ENCODE measurements at places on chromosomes 5 and 9.

DNA sequence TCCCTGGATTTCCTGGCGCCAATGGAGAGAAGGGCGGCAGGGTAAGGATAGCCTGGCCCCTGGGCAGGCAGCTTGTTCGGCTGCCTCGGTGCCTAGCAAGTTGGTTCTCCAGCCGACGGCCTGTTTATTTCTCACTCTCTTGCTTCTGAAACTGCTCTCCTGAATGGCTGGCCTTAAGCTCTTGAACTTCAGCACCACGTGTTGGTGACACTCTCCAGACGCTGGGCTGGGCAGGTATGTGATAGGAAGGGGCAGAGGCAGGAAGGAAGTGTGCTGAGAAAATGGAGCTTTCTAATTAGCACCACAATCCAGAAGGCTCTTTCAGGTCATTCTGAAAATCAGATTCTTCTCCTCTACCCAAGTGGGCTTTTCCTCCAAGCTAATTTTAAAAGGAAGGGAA, 91.4 kb upstream of the FCN2 start:
- no peak for DNase-seq

- peak; percentile 5 for DNase-seq
These were observed 65.2 kb downstream of the NSD1 start for GRCh38 chr5:177198738-177199137.

- DNase-seq = no peak
These were observed 326.6 kb downstream of the ARL15 start for GRCh38 chr5:53983568-53984460.

DNA sequence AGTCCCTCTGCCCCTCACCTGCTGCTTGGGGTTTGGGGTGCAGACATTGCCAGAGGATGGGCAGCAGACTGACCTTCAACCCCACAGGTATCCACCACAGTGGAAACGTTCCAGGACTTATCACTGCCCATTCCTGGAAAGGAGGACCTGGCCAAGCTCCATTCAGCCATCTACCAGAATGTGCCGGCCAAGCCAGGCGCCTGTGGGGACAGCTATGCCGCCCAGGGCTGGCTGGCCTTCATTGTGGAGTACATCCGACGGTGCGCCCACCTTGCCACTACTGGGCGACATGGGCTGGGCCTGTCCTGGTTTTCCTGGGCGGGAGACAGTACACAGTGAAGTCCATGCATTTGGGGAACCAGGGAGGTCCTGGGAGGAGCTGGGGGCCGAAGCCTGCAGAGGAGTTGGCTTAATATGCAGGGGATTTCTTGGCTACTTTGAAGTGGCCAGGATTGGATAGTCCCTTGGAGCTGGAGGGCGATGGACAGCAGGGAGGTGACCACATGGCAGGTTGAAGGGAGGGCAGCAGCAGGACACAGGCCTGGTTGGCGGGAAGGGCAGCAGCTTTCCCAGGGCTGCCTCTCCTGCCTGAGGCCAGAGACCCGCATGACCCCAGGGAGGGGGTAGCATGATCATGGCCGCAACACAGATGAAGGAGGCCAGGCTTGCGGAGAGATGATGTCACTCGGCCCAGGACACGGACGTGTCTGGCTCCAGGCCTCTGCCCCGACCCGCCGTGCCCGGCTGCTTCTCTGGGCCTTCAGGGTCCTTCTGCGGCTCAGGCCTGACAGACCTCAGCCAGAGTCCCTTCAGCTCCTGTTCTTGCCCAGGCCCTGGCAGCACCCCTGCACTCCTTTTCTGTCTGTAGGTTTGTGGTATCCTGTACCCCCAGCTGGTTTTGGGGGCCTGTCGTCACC, 34.6 kb downstream of the USP20 start:
- DNase-seq = no peak

- DNase-seq = no peak
These were observed 168.6 kb downstream of the PRELID2 start for GRCh38 chr5:145666591-145666990.

DNA sequence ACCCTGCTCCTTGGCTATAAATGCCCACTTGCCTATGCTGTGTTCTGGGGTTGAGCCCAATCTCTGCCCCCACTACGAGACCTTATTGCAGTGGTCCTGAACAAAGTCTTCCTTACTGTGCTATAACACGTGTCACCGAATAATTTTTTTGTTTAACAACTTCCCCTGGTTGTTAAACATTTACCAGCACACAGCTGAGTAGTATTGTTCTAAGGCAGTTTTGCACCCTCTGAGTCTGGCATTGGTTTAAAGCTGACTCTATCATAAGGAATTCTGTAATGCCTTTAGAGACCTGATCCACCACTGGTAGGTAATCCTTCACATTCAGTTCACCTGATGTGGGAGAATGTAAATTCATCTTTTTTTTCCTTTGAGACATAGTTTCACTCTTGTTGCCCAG, 25.6 kb upstream of the ANKRD31 start:
- no peak for DNase-seq

GRCh38 chr9:13786131-13786530, 506.6 kb upstream of the MPDZ start:
- no peak for DNase-seq

GRCh38 chr5:33901156-33901555, 9.4 kb upstream of the ADAMTS12 start:
- no peak for DNase-seq

DNA sequence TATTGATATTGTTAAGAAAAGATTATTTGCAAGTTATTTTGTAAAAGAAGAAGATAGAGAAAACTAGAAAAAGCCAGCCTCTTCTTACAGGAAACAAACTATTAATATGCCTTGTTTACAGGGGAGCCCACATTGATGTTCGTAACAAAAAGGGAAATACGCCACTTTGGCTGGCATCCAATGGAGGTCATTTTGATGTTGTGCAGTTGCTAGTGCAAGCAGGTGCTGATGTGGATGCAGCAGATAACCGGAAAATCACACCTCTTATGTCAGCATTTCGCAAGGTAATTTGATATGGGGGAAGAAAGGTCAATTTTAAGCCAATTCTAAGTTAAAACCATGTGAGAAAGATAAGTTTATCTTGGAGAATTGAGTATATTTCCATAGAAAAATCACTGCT, 37.6 kb upstream of the EIF4EBP3 start:
- DNase-seq = no peak

DNA sequence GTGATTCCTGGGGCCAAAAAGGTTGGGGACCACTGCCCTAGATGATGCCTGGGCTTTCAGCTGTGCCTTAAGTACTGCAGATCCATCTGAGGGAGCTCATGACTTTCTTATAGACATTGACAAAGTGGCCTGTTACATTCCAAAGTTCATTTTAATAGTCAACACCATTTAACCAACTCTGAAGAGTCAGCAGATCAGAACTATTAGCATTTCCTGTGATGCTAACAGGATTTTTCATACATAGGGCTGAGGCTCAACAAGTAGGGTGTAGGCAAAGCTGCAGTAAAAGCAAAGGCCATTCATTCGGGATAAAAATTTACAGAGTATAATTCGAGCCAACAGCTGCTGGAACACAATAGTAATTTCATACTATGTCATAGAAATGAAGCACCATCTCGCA, 105.4 kb downstream of the LPAR1 start:
- DNase-seq = no peak

DNA sequence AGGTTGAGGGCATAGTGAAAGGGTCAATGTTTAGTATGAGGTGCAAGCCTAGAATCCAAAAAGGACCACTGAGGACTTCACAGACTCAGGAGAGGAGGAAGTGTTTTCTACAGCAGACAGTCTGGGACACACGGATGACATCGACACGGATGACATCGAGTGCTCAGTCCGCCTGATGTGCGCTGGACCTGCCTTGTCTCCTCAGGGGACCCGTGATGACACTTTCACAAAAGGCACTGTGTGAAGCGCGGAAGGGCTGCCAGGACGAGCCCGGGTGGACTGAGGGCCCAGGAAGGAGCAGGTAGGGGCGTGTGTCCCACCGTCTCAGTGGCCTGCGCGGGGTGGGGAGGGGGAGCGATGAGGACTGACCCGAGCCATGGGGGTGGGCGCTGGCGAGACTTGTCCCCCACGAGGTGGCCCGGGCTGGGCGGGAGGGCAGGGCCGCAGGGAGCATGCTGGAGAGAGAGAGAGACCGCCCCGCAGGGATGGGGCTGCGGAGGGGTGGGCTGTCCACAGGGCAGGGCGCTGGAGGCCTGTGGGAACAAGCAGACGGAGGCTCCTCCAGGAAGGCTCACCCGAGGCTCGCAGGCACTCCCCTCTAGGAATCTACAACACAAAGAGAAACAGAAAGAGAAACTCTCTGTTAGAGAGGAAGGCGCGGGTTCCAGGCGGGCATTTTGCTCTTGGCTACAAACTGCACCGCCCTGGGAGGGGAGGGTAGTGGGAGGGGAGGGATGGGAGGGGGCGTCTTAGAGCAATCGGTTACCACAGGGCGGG, 54.9 kb downstream of the USP20 start:
- no peak for DNase-seq

GRCh38 chr5:139524940-139525585, 36.1 kb upstream of the UBE2D2 start:
- DNase-seq = no peak

DNA sequence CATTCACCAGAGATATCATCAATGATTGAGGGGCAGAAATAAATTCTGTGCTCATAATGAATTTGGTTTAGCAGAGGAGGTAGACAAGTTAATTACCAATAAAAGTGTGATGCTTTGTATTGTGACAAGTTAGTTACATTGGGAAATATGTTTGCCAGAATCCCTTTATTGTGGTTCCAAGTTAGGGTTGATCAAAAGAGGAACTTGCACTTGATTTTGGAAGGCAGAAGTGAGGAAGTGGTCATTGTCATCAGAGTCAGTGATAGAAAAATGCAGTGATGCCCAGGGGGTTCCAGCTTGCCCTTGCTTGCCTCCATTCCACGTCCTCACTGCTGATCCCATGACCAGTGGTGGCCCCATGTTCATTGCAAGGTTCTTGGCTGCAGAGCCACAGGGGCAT, 69.7 kb downstream of the SVEP1 start:
- no peak for DNase-seq

DNA sequence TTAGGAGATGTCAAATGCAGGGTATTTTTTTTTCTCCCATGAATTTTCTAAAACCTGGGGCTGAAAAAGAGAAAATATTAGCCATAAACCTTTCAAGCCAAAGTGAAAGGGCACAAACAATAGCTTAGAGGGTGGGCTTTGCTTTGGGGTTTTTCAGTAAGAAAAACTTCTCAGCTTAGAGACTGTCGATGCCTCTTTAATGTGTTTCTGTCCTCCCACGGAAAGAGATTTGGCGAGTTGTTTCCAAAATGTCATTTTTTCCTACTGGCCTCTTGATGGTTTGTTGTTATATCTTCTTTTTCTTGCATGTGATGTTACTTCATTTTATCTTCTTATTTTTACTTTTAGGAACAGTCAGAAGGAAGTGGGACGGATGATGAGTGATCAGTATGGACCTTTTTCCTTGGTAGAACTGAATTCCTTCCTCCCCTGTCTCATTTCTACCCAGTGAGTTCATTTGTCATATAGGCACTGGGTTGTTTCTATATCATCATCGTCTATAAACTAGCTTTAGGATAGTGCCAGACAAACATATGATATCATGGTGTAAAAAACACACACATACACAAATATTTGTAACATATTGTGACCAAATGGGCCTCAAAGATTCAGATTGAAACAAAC, 177.3 kb downstream of the SMARCA2 start:
- DNase-seq = no peak

GRCh38 chr5:106962464-106963230, 708.1 kb downstream of the EFNA5 start:
- DNase-seq = no peak

DNA sequence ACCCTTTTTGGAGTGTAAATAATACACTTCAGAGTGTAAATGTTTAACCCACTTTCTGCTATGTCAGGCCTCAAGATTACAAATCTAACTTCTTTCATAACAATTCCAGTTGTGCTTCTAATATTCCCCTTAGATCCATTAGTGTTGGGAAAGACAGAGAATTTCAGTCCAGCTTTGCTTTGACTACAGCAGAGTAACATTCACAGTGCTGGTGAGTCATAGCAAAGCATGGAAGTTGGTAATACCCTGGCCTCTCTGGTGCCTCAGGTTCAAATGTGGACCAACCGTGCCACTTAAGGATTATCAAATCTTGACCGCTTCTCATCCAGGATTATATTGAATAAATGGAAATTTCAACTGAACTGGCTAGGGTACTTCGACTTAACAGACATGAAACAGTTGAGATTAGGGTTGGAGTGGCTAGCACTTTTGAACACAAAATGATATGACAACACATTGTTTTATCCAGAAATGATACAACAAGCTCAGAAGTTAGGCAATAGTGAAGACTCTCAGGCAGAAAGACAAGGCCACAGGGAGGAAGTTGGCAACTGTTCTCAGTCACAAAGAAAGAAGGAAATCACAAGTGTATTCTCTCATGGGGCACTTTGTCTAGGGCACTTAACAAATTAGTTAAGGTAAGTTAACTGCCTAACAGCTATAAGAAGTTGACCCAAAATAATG, 24.4 kb upstream of the RASA1 start:
- no peak for DNase-seq

GRCh38 chr5:32840606-32841005, 129.5 kb downstream of the NPR3 start:
- DNase-seq = no peak

Measured in GM12891 (cell line).